ENCODE measurements at places on chromosomes 16 and 17. TPM values are rescaled to one million over a fixed set of nuclear protein-coding genes. Genes with fewer than 3 reads are reported as not detected.
A peak's percentile ranks its signal among the peaks of the same experiment; 100 is the strongest.

DNA sequence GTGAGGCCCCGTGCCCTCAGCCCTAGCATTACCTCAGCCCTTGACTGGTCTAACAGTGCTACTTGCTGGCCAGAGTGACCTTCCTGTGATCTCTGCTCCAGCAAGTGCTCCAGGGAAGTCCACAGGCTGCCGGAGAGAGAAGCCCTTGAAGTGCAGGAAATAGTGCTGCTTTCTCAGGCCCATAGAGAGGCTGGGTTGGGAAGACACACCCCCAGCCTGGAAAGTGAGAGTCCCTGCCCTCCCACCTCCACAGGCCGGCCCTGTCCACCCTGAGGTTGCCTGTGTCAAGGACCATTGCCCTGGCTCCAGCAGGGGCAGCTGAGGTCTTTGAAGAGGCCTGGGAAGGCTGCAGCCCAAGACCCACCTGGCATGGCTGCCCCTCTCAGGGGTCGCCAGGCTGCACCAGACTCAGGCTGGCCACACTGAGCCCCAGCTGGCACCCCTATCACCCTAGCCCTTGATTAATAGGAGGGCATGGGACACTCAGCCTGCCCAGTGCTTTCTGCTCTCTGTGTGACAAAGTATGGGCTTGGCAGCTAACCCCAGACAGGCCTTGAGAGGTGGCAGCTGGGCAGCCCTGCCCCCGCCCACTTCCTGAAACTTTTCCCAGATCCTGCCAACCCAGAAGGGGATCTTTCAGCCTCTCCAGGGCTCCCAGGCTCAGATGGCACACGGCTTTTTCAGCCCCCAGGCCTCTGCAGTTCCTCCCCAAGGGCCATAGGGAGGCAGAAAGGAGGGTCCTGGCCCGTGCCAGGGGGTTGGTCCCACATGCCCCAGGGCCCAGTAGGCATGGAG lies 21.7 kb downstream of the ATP6V0D1 start:
- no peak for DNase-seq

GRCh38 chr16:745739-746138 lies 4.9 kb upstream of the CIAO3 start:
- no peak for DNase-seq

DNA sequence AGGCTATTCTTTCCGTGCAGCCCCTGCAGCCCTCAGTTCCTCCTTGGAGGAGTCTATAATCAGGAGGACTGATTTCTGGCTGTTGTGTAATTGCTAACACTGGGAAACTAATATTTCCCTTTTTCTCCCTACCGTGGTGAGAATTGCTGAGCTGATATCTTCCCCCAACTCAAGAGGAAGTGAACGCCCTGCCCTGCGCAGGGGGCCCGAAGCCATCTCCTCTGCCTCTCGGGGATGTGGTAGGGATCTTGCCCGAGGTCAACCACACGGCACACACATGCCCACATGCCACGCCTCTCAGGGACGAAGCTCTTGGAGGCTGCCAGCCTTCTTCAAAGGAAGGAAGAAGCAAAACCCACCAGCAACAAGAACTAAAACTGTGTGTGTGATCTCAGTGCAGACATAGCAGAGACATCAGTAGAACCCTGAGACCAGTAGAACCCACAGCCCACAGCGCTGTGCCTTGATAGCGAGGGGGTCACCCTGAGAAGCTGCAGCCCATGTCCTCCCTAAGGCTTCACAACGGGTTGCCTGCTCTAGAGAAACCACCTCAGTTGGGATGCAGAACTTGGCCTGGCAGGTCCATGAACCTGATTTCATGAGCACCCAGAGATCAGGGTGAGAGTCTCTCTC lies 8.9 kb upstream of the ULK2 start:
- no peak for DNase-seq

- DNase-seq = no peak
These were observed 140.4 kb downstream of the RGS9 start for GRCh38 chr17:65277576-65277975.

- peak; percentile 98 for DNase-seq
These were observed 20.2 kb downstream of the NGFR start for GRCh38 chr17:49515196-49515770.

Gene TAOK2
- total RNA-seq = 59.3 TPM
